ENCODE measurements at places on chromosomes 2 and 18.
A peak's percentile ranks its signal among the peaks of the same experiment; 100 is the strongest.

DNA sequence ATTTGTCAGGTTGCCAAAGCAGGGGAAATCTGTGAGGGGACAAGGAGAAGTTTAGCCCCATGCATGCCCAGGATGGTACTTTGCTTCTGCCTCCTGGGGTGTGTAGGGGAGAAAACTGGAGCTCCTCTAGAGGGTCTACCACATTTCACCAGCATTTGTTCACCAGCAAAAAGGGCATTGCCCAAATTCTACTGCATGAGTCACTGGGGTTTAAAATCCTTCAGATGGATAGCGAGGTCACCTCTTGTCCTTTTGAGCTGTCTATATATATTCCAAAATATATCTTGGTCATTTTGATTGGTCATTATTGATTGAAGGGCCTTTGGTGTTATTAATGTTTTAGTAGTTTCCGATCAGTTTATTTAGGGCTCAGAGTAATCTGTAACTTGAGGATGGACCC lies 18.7 kb downstream of the FHOD3 start:
- DNase-seq: no peak

GRCh38 chr2:171578127-171578803 lies 56.0 kb downstream of the CYBRD1 start:
- no peak for DNase-seq

GRCh38 chr2:24490181-24490689 lies 819 bp upstream of the NCOA1 start:
- DNase-seq: no peak

- peak; percentile 10 for DNase-seq
Observed at GRCh38 chr18:75208155-75208835, 644 bp downstream of the PTGR3 start.

DNA sequence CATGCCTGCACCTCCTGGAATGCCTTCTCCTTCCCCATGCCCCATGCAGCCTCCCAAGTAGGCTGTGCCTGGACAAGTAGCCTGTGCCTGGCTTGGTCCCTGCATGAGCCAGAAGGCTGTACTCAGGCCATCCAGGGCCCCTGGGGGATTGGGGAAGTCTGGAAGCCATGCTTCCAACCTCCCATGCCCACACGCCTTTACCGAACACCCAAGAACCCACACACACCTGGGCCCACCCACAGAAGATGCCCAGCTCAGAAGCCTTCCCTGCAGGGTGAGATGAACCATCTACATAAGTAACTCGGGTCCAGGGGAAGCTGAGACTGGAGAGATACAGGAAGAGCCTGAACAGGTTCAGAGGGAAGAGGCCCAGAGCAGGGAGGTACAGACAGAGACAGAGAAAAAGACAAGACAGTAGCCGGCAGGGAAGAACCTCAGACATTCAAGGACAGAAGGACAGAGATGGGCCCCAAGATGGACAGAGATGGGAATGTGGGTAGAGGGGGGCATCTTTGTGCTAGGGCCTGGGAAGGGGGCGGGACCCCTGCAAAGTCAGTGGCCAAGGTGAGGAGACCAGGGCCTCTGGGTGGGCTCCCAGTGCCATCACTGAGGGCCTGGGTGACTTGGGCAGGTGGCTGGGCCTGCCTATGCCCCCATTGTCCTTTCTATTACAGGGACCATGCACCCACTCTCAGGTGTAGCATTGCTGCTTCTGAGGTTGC lies 4.3 kb downstream of the BIN1 start:
- no peak for DNase-seq

- no peak for DNase-seq
Observed at GRCh38 chr2:58571181-58571852, 330.2 kb upstream of the FANCL start.

GRCh38 chr18:42742969-42743368 lies 372.5 kb downstream of the RIT2 start:
- no peak for DNase-seq

- DNase-seq: no peak
Observed at GRCh38 chr2:181774685-181775084, 94.4 kb upstream of the NEUROD1 start.

DNA sequence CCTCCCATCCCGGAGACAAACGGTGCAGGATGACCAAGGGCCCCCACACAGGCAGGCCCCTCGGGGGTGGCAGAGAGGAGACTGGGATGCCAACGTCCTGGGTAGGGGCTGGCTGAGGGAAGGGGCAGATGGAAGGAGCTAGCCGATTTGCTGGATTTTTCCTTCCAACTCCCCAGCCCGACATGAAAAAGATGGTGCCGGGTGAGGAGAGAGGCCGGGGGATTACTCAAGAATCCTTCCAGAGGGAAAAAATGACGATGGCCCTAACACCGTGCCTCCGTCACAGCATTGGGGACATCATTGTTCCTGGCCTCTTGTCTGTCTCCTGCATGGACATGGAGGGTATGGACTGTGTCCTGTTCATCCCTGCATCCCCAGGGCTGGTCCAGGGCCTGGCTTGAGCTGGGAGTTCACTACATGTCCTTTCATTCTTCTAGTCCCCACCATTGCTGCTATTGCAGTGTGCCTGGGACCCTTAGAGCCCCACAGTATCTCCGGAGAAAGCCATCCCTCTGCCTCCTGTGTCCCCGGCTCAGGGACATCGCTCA lies 217.7 kb downstream of the TNS1 start:
- no peak for DNase-seq

- DNase-seq: no peak
Observed at GRCh38 chr2:5454051-5454390, 238.2 kb upstream of the SOX11 start.

DNA sequence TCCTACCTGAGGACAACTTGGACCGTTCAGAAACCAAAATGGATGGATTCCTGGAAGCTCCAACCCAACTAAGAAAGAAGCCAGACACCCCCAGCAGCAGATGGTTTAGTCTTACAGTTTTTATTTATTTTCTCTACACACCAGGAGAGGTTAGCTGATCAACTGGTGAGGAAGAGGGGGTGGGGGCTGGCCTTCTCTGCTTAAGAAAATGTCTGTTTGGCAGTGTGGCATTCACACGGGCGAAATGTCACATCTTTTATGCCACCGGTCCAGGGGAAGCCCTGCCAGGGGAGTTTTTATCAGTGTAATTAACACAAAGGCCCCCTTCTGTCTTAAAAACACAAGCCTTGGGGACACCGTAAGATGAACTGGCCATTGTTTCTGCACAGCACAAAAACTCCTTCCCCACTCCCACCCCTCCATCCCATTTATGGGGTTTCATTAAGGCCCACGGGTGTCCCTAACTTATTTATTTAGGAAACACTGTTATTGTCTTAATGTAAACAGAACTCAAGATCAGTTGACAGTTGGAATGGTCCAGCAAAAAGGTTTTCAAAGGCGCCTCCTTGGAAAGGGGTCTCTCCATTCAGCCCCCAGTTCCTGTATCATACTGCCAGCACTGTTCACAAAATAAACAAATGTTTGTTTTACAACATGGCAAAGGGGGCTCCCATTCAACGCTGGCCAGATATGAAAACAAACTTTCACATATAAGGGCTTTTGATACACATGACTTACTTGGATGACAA lies 217.0 kb downstream of the C1D start:
- no peak for DNase-seq

GRCh38 chr2:128329607-128330006 lies 10.9 kb upstream of the HS6ST1 start:
- no peak for DNase-seq

DNA sequence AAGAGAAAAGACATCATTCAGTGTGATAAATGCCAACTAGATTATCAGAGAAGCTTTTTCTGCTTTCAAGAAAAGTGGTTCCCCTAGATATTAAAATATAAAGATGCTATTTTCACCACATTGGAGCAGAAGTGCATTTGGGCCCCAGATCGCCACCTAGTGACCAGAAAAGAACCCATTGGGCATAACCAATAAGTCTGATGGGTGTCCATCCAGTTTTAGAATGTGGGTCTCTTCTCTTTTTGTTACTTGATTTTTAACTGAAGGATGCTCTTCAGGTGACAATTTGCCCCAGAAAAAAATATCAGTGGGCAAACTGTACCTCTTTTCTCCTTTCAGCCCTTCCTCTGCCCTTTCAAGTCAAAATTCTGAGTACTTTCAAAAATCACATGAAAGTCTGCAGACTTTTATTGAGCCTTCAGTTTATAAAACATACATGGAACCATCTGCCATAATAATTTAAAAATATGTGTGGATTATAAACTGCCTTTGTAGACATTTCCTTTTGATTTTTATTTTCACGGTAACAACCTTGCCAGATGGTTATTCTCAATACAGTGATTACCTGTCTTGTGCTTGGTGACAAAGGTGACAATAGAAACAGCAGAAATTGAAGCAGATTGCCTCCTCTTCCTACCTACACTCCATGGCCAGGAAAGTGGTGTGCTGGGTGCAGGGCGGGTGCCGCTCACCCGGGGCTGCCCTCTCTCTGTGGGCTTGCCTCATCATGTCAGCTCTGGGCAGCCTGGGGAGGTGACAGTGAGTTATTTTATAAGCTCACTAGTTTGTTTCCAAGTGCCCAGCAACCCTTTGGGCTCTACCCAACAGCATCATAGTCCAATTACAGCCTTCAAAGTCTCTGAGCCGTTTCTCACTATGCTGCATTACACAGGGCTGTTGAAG lies 124.5 kb downstream of the DCDC2C start:
- DNase-seq: no peak

DNA sequence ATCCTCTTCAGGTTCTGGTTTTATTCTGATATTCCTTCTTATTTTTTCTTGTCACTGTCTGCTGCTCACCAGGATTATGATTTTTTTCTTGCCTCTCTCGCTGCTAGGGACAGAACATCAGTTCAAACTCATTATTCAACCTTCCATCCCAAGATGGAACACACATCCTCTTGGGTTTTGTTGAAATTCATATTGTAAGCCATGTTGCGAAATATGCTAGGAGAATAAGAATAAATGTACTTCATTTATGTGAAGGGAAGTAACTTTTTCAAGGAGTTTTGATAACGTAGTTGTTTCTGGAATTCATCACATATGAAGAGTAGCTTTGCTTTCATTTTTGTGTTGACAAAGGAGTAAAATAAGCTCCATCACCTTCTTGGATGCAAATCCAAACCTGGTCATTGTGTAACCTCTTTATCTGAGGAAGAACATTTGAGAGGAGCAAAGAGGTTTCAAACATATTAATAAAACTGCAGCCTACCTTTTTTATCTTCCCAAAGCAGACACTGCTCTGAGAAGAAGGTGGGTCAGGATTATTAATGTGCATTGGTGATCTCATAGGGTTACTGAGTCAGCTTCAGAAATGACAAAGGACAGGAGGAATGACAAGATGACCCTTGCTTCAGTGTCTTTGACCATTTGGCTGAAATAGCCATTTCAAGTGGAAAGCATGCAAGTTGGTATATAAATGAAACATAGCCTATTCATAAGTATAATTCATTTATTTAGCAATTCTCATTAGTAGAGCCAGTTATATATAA lies 280.0 kb downstream of the GULP1 start:
- DNase-seq: no peak

- DNase-seq: no peak
Observed at GRCh38 chr18:31247574-31248199, 70.3 kb upstream of the DSG1 start.

DNA sequence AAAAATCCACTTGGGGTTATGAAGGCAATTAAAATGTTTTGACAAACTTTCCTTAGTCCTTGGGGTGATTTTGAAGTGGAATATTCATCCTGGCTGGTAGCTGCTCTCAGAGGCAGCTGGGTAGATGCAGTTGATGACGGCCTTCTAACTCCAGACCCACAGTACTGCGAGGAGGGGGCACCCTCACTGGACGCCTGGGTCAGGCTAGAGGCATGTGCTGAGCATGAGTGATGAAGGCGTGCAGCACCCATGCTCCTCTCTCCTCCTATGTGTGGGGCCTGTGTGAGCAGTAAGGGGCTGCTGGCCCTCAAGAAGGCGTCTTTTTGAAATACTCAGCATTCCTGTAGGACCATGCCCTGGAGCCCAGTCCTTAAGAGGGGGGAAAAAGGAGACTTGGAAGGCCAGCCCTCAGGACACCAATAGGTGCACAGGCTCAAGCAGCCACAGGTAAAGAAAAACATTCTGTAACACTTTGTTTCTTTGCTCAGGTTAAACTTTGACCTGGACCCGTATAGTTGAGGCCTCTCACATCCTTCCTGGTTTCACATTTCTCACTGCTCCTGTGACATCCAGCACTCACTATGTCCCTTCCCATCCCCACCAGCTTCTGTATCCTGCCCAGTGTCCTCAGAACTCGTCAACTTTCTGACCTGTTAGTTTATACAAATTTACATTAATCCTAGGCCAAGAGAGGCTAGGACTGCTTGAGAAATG lies 64.4 kb downstream of the CD8B2 start:
- DNase-seq: no peak

- no peak for DNase-seq
Observed at GRCh38 chr2:215702116-215702902, 266.4 kb upstream of the FN1 start.

GRCh38 chr2:238872026-238872425 lies 24.1 kb downstream of the TWIST2 start:
- no peak for DNase-seq

DNA sequence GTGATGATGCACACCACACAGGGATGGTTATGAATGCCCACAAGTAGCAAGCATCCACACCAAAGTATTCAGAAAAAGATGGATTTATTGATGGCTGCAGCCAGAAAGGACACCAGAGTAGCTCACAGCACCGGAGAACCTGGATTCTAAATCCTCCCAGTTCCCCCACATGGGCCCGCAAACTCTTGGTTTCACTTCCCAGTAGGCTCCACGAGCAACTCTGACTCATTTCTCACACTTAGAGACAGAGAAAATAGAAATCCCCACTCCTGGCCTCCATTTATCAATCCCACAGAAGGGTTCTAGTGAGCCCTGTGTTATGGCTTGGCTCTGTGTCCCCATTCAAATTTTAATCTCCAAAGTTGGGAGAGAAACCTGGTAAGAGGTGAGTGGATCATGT lies 426.7 kb upstream of the MYT1L start:
- DNase-seq: no peak

DNA sequence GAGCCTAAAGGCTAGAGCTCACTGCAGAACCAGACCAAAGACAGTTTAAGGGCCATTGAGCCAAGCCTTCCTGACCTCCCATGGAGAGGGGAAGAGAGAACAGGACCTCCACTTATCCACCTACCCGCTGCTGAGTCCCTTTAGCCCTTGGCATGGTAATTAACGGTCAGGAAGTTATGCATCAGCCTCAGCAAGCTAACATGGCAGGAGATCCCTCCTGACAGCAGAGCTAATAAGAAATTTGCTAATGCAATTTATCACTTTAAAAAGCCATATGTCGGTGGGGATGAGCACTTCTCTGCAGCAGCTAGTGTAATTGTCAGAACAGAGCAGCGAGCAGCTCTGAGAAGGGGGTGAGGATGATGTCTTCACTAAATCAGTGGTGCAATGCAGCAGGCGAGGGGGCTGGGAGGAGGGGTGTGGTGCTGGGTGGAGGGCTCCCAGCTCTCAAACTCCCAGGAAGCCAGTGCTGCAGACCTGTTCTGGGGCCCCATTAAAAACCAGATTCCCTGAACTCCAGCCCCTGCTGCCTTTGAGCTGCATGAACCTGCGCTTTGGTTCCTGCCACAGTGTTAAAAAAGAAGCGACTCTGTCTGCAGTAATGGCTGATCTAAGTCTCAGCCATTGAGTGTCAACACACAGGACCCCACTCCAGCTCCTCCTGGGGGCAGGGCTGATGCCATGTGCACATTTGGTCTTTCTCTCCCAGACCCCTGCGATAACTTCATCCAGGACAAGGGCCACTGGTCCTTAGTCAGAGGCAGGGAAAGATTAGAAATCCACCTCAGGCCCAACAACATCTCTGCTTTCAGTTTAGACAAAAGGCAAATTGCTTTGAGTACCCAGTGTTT lies 84.2 kb upstream of the STPG4 start:
- DNase-seq: no peak

All from stimulated activated CD8-positive, alpha-beta memory T cell treated with anti-CD3 and anti-CD28 coated beads, Interleukin-12 subunit alpha, Interleukin-12 subunit beta, amount 100 ng/mL, for 1 hour (primary cell).